Hippocampal formation (tissue), 2 donors: ENCODE measurements at places on chromosomes 7 and 10.

DNA sequence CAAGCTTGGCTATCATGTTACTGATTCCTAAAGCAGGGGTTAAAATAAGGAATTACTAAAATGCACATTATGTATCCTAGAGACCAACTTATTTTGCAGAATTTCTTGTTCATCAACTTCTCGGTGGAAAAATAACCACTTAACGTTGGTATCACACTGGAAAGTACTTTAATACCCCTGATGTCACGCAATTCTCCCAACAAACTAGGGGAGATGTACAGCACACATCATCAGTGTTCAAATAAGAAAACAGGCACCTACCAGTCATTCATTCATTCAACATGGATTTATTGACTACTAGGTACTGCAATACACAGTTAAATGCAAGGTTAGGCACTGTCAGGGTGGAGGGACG lies 648 bp downstream of the HUS1 start:
- DNase-seq, result no peak

GRCh38 chr7:80362677-80363076 lies 149.2 kb downstream of the GNAT3 start:
- DNase-seq, result no peak

DNA sequence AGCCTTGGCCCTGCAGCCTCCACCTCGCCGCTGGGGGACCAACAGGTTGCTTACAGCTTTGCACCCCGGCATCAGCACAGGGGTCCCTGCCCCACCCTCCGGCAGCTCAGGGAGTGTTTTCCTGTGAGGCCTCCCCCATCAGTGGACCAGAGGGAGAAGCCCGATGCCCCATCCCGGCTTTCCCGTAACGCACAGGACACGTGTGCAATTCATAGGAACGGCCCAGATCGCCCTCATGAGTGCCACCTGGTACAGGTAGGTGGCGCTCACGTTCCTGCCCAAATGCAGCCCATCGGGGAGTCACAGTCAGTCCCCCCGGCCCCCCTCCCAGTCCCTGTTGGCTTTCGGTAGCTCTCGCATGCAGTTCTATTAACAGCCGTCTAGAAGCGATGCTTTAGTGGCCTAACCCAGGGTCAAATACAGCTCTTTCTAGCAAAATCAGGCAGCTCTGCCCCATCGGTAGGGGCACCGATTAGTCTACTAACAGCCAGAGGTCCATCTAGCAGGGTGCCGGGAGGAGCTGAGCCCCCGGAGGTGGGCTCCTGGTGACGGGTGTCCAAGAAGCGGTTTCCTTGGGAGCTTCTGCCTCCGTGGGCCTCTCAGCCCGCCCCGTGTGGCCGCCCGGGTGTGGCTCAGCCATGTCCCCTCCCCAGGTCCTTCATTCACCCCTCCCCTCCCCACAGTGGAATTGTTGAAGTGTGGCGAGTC lies 48.4 kb upstream of the GTF2IRD1 start:
- no peak for DNase-seq

- DNase-seq, result no peak
Observed at GRCh38 chr10:8911032-8911431, 856.5 kb downstream of the GATA3 start.
